Neural progenitor cell (in vitro differentiated cells): ENCODE measurements at places on chromosomes 3 and 15.

DNA sequence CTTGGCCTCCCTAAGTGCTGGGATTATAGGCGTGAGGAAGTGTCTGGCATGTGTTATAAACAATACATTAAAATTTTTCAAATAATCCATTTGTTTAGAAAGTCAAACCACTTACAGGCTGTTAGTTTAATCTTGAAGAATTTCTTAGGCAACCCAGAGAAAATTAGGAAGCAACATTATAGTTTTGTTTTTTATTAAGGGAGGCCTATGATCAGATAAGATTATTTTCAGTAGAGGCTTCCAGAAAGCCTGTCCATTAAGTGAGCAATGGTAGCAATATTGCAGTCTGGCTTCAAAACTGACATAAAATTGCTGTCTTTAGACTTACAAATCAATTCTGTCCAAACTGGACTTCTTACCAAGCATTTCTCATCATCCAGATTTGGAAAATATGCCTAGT, 49.6 kb downstream of the CD47 start:
- H3K36me3 ChIP-seq, result no peaks in the 10 kb centered on the region
- H3K27ac ChIP-seq, result no peak overlapping the region

GRCh38 chr3:159846255-159846654, 142.4 kb upstream of the IL12A start:
- H3K27me3 ChIP-seq, result no peaks in the 10 kb centered on the region
- no peak for DNase-seq
- H3K4me1 ChIP-seq, result peaks cover 12% of the 10 kb centered on the region
- no peak overlapping the region for H3K4me3 ChIP-seq
- no peaks in the 10 kb centered on the region for H3K36me3 ChIP-seq
- H3K27ac ChIP-seq, result no peak overlapping the region

- no peak for DNase-seq
- no peak overlapping the region for H3K4me3 ChIP-seq
- H3K4me1 ChIP-seq, result no peaks in the 10 kb centered on the region
- no peak overlapping the region for H3K27ac ChIP-seq
Observed at GRCh38 chr3:148903941-148904340, 38.8 kb downstream of the CPA3 start.

DNA sequence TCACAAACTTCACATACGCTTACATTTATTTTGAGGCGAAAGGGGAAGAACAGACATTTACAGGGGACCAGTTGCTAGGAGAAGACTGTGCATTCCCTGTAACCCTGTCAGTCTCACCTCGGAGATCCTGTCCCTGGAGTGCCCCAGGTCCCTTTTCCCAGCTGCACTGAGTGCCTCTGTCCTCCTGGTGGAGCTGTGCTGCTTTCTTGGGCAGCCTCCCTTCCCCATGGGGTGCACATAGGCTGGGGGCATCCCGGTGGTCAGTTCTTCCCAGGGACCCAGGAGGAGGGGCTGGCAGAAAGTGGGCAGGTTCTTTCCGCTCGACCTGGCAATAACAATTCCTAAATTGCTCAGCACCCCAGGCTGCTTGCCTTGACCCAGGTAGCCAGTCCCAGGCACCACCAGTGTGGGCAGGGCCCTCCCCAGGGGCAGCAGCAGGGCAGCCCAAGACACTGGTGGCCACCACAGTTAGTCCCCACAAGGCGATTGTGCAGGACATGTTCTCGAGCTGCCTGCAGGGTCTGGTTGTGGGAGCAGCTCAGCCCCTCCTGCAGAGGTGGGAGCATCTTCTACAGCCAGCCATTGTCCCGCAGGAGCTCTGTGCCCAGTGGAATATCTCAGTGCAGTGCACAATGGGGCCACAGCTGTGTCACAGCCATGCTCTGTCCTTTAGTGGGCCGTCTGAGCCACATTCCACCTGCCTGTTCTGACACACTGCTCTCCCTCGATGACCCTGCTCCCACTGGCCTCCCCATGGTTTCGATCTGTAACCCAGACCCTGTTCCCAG, 36.3 kb downstream of the APBA2 start:
- no peak overlapping the region for H3K27ac ChIP-seq
- DNase-seq, result peak; percentile 68
- peaks cover 6% of the 10 kb centered on the region for H3K4me1 ChIP-seq
- H3K4me3 ChIP-seq, result no peak overlapping the region
- no peaks in the 10 kb centered on the region for H3K36me3 ChIP-seq

DNA sequence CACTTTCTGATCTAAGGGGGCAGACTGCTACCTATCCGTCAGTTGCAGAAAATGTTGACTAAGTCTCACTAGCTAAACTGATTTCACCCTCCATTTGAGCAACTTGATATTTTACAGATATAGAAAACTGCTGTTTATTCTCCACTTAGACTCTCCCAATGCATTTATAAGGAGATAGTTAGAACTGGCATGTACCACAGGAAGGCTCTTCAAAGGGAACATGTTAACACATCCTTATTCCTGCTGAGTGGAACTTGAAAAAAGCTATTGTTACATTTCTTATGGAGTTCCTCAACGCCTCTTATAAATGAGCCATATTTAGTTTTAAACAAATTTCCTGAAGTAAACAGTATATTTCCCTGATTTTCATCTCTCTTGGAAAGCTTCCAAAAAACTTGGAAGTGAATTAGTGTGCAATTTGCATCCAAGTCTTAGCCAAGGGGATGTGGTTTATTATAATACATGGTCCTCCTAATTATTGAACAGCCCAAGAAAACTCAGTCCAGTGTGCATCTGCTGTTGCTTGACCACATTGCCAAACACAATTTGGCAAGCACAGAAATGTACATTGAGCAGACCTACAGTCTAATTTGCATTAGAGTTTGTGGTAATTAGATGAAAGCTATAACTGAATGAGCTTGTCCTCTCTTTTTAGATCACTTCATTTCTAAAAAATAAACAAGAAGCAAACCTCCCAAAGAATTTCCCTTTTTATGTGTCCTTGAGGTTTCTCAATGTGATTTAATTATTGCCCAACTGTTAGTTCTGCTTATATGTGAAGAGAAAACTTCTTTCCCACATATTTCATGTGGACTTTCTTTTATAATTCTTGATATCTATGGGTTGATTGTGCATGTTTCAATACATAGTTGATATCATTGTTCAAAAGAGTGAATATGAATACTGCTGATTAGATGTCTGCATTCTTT, 72.6 kb upstream of the DPH6 start:
- peaks cover 5% of the 10 kb centered on the region for H3K4me1 ChIP-seq
- no peak overlapping the region for H3K4me3 ChIP-seq
- H3K27me3 ChIP-seq, result no peaks in the 10 kb centered on the region
- no peak overlapping the region for H3K27ac ChIP-seq
